Caudate nucleus (tissue), 63 donors: ENCODE measurements at places on chromosomes 7 and 10.

DNA sequence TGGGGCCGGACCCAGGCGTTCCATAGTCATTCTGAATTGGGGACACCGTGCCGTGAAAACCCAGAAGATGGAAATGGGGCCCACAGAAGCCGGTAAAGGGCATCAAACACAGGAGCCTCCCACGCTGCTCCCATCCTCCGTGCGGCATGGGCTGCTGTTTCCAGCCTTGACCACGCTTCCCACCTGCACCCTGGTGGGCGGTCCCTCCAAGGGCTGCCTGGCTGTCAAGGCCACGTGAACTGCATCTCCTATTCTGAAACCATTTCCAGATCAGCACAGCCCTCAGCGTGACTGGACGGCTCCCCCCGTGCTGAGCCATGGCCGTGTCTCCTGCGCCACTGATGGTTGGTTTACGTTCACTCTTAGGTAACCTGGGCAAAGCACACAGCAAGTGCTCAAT lies 14.1 kb downstream of the CFAP46 start:
- no peak for DNase-seq

- DNase-seq: no peak
These were observed 4.4 kb upstream of the VSTM4 start for GRCh38 chr10:49119746-49120145.

DNA sequence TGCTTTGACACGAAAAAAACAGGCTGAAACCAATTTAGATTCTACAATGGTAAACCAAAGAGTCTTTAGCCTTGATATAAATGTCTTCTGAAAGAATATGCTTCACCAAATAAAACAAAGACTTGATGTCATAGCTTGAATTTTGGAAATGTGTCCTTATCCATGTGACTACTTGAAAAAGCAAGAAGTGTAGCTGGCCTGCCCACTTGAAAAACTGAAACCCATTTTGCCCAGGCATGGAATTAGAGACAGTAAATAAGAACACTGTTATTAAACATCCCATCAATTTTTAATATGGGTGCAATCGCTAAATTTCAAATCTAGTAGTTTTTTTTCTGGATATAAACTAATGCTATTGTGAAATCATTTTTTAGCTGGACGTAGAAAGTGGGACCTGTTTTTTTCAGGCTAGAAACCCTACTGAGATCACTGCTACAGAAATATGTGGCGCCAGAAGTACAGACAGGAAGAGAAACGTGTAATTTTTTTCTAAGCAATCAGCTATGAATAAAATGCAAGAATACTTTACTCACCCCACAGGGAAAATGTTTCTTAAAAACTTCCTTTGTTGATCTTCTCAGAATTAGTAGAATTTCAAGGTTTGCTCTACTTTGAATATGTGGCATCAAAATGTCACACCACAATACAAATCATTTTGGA lies 56.7 kb downstream of the PIP4K2A start:
- no peak for DNase-seq

DNA sequence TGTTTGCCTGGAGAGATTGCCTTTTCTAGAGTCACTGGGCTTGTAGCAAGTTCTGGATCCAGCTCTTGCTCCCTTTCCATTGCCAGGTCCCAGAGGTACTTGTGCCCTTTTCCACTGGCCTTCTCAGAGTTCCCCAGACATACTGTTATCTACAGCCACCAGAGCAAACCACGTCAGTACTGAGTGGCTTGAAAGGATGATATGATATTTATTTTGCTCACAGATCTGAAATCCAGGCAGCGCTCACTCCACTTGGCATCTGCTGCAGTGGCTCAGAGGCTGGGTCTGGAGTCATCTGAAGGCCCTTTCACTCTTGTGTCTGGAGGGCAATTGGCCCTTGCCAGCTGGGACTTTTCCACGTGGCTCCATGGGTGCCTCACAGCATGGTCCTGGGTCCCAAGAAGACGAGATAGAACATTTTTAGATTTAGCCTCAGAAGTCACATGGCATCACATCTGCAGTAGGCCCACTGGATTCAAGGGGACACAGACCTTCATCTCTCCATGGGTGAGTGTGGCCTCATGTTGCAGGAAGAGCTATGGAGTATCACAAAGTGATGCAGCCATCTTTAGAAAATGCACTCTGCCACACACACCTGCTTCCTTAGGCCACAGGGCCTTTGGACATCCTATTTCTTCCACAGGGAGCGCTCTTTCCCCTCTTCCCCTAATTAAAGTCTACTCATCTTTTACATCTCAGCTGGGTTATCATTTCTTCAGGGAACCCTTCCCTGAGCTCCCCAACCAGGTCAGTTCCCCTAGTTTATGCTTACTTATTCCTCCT lies 22.9 kb upstream of the TCF7L2 start:
- DNase-seq: no peak

DNA sequence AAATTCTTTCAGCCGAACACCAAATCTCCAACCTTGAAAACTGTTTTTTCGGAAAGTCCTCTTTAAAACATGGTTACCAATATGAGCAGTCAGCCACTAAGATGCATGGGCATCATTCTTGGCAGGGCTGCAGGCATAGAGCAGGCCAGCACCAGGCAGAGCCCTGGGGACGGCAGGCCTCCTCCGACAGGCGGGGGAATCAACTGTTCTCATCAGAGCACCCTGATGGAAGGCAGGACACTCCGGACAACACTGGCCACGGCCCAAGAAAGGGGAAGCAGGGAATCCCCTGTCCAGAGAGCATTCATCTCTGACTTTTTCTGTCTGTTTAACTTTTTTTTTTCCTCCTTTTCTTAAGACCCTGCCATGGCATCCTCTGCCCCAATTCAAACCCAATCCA lies 1.4 kb upstream of the NOS3 start:
- DNase-seq: no peak

DNA sequence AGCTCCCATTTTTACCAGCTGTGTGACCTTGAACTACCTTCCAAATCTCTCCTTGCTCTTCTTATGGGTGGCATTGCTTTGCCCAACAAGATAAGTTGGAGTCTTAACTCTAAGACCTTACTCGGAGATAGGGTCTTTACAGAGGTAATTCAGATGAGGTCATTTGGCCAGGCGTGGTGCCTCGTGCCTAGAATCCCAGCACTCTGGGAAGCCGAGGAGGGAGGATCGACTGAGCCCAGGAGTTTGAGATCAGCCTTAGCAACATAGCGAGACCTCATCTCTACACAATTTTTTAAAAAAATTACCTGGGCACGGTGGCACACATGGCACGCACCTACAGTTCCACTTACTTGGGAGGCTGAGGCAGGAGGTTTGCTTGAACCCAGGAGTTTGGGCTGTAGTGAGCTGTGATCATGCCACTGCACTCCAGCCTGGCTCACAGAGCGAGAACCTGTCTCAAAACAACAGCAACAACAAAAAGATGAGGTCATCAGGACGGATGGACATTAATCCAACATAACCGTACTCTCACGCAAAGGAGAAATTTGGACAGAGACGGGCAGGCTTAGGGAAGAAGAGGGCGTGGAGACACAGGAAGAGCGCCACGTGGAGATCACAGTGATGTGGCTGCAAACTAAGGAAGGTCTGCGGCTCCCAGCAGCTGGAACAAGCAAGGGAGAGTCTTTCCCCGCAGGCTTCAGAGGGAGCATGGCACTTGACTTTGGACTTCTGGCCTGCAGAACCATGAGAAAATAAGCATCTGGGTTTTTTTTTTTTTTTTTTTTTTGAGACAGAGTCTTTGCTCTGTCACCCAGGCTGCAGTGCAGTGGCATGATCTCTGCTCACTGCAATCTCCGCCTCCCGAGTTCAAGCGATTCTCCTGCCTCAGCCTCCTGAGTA lies 122.3 kb upstream of the CARD11 start:
- no peak for DNase-seq

DNA sequence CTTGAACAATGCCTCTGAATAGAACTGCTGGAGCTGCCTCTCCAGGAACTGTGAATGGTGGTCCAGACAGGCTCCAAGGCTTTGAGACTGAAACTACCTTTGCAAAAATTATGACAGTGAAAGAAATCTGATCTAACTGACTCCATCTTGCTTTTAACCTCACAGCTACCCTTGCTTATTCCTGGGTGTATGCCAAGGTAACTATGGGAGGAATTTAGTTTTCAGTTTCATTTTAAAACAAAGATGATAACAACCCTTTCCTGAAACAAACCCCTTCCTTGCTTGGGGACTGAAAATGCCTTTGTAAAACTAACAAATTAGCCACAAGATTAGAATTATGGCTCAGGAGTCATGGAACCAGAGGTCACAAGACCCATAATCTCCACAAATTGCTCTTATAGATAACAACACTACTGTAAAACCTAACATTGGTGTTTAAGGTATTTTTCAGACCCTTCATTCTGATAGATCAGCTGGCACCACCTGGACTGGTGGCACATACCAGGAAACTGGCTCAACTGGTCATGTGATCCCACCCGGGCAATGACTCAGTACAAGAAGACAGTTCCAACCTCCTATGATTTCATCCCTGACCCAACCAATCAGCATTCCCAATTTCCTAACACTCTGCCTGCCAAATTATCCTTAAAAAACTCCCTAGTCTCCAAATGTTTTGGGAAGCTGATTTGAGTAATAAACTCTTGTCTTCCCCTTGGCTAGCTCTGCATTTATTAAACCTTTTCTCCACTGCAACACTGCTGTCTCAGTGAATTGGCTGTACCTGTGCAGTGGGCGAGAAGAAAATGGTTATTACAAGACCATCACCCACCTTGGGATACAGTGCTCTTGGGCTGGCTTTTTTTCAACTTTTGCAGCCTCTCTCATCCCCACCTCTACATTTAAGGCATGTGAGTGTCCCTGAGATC lies 608.1 kb downstream of the TYW1 start:
- DNase-seq: no peak

DNA sequence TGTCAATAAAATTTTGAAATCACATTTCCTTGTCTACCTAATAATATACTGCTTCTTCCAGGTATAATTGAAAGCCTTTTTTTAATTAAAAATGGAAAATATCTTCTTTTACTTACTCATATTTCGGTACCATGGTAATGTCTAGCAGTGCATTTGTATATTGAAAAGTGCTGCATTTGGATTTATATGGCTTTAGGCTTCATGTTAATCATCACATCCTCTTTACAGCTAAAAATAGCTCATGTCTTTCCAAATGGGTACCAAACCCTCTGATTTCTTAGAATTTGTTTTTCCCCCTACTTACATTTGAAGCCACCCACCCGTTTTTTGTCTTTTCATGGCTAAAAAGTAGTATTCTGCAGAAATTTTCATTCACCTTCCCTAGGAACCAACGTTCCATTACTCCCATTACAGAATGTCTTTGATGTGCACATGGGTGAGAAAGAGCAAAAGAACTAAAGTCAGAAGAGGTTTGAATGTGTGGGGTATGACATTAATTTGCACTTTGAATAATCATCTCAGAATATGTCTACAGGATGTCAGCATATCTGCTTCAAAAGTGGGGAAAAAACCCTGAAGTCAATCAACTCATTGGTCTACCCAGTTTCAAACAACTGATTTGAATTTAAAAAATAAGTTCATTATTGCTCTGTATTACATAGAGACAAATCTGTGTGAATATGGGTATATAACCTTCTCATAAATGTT lies 935.9 kb downstream of the GATA3 start:
- no peak for DNase-seq

DNA sequence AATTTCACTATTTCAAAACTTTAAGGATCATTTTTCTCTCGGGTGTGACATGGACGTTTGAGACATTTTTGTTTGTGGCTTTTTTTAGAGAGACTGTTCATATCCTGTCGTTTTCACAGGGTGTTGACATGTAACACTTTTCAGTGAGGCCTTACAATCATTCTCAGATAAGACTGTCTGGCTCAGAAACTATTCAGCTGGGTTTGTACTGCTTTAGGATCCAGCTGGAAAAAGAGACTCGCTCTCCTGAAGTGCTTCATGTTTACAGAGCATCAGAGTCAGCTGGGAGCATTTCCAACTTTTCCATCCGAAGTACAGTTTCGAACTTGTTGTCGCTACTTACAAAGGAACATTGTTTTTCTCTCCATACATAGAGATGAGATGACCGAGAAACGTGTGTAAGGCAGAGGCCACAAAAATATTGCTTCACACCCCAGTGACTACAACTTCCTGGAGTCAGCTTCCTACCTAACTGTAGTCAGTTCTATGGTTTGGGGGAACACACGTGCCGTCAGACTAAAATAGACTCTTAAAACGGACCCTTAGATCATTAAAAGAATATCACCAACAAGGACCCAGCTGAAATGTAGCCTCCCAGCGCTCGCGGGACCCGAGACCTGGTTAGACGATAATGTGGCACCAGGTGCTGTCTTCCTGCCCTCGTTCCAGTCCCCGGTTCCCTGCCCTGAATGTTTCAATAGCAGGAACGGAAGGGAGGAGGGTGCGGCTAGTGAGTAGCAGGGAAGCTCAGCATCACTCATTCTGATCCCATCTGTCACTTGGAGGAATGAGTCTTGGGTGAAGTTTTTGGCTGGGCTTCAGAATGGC lies 78.0 kb downstream of the MKI67 start:
- DNase-seq: no peak

DNA sequence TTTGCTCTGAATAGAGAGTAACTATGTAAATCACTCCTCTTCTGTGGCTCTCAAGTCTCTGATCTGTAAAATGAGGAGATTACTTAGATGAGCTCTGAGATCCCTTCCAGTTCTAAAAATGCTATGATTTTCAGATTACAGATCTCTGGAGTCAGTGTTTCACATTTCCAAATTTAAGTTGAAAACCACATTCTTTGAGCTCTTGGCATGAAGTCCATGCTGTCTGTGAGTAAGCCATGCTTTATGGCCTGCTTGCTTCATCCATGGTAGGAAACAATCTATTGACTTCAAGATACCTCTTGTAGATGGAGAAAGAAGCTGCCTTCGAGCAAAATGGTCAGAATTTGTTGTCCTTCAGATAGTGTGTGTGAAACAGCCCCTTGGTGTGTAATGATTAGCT lies 64.9 kb downstream of the CELF2 start:
- DNase-seq: no peak

- no peak for DNase-seq
These were observed 20.3 kb upstream of the HECTD2 start for GRCh38 chr10:91389636-91390512.

DNA sequence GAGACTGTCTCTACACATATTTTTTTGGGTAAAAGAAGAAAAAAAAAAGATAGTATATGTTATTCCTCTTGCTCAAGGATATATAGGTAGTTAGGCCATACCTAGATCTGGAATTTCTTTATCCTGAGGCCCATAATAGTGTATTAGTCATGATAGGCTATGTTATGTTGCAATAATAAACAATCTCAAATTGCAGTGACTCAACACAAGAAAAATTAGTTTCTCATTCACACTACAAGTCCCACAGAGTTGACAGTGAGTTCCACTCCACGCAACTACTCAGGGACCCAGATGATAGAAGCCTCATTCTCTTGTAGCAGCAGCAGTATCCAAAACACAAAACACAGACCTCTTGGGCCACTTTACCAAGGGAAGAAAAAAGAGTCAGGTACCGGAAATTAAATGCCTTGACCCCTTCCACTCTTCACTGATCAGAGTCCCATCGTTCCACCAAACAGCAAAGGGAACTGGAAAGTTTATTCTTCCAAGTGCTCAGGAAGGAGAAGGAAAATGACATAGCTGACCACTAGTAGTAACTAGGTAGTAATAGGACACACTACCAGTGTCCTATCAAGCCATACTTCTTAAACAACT lies 7.4 kb upstream of the C10orf67 start:
- no peak for DNase-seq

DNA sequence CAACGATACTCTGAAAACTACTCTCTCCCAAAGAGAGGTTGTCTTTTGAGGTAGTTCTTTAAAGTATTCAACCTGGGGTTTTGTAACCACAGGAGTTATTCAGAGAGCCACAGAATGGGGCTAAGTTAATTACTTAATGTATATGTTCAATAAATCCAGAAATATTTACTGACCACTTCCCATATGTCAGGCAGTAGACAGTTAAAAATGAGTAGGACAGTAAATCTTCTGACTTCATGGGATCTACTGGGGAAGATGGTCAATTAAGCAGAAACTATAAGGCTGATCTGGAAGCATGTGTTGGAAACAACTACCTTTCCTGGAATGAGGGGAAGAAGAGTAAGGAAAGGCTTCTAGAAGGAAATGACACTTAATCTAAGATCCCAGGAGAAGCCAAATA lies 167.7 kb downstream of the MAGI2 start:
- no peak for DNase-seq
